CD4-positive, alpha-beta T cell treated with Interleukin-1 beta for 1 hour (primary cell): ENCODE measurements at places on chromosomes 7 and 10.

GRCh38 chr10:1661859-1662437, 75.4 kb downstream of the ADARB2 start:
- DNase-seq = no peak

DNA sequence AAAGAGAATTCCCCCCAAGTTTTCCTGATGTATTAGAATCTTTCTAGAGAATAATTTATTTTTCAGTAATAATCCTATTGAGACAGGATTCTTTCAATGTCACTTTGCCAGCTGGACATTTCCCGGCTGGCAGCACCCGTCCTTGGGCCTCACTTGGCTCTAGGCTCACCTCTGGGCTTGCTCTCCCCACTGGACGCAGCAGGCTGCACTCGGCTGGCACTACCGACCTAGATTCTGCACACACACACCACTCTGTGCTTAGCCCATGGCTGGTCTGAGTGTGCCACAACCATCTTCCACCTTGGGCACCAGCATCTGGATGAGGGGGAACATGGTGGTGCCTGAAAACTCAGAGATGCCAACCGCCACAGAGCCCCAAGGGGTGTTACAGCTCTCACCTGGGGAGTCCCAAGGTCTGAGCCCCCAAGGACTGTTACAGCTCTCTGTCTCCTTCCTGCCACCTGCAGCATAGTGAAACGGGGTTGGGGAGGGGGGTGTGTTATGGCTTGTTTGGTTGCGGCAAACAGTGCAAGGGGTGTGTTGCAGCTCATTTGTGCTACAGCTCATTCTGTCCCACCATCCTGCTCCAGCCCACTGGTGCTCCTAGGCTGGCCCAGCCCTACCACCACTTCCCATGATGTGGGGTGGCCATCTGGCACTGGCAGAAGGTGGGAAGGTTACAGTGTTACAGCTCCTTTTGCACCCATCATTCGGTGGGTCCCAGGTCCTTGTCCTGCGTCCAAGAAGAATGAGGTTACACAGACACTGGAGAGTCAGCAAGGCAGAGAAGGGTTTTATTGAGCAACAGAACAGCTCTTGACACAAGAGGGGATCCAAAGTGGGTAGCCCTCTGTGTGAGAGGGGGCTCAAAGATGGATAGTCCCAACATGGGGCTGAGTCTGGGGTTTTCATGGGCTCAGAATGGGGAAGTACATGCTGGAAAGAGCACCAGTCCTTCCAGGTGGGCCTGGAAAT, 2.1 kb downstream of the GALNTL5 start:
- DNase-seq = no peak

- DNase-seq = no peak
Measured at GRCh38 chr10:7561216-7561893, 105.4 kb downstream of the ITIH5 start.

DNA sequence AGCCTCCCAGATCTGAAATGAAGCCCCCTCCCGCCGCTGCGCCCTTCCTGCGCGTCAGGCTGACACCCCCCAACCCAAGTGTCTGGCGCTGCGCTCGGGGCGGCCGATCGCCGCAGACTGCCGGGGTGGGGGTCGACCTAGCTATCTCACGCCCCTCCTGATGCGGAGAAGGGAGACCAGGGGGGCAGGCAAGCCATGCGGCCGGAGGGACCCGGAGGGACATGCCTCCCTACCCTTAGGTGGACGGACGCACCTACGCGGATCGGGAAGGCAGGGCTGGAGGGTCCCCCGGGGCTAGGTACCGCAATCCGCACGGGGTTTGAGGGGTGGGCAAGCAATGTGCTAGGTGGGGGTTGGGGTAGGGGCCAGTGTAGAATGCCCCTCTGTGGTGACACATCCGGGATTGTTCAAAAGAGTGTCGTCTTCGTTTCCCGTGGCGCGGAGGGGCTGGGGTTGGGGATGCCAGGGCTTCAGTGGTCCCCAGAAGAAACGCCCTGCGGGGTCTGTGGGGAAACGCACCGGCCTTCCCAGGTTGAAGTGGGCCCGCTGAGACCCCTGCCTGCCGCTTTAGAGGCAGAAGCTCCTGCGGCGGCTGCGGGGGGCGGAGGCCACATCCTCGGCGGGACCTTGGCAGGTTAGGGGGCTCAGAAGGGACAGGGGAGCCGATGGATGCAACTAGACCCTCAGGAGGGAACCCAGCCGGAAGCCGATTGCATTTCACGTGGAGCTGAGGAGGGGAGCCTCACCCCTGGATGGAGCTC, 913 bp downstream of the ADCYAP1R1 start:
- no peak for DNase-seq

GRCh38 chr7:136342251-136342650, 365.1 kb upstream of the MTPN start:
- no peak for DNase-seq

GRCh38 chr10:44020322-44021111, 364.4 kb downstream of the CXCL12 start:
- DNase-seq = no peak

DNA sequence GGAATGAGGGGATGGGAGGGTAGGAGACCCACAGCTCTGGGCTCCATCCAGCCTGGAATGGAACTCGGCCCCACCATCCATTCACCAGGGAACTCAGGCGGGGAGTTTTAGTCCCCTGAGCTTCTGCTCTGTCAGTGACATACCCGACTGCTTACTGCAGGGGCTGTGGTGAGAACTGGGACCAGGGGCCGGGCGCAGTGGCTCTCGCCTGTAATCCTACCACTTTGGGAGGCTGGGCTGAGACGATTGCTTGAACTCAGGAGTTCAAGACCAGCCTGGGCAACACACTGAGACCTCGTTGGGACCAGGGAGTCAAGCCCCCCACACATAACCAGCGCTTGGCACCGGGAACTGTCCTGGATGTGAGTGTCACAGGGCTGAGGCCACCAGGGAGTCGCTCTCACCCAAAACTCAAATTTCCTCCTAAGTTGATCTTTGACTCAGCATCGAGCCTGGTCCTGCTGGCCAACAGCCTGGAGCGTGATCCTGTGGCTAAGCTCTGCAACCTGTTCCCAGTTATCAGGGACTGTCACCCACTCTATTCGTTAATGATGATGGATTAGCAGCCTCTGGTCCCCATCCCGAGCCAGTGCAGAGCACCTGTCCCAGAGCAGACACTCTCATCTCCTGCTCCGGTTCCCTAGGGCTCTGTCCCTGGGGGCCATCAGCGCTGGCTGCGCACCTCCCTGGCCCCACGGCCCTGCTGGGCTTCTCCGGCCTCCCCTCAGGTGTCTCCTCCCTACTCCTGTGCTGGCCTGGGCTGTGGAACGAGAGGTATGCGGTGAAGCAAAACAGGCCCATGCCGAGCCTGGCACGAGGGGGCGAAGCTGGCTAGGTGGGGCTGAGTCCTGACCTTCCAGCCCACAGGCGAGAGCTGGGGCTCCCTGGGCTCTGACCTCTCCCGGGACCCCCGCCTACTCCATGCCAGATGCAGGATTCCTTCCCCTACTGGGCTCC, 902 bp upstream of the CLDN15 start:
- no peak for DNase-seq

GRCh38 chr7:132980402-132980801, 101.5 kb downstream of the CHCHD3 start:
- DNase-seq = no peak

GRCh38 chr7:51239691-51240090, 76.9 kb downstream of the COBL start:
- no peak for DNase-seq

DNA sequence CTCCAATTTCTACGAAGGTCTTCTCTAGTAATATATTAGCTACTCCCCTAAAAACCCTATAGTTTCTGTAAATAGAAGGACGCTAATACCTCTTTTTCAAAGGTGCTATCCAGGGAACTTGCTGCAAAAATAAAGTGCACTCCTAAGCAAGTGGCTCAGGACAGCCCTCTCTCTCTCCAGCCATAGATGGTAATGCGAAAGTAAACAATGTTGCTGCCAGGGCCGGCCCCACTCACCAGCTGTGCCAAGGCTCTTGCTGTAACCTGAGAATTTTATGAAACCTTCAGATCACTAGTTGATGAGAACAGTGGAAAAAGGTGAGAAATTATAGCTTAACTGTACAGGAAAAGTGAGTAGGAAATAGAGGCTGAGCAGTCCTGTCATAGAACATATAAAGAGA, 10.9 kb upstream of the TAS2R39 start:
- no peak for DNase-seq

- DNase-seq = no peak
Measured at GRCh38 chr10:23914641-23915040, 294.3 kb upstream of the KIAA1217 start.

GRCh38 chr10:107480781-107481180, 316.3 kb upstream of the SORCS1 start:
- no peak for DNase-seq

DNA sequence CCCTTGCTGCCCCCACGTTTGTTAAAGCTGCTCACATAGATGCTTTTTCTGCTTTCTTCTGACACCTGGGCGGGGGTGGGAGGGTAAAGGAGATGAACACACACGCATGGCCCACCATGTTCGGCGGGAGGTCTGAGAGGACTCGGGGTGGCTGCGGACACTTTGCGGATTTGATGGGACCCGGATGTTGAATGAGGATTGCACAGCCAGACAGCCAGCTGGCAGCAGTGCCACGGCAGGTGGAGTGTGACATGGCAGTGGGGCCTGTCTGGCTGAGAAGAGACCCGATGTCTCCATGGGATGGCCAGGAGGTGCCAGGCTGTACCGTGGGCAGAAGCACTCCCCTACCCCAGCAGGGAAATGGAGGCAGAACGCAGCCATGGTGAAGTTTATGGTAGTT, 31.2 kb downstream of the PPP2R2D start:
- no peak for DNase-seq

DNA sequence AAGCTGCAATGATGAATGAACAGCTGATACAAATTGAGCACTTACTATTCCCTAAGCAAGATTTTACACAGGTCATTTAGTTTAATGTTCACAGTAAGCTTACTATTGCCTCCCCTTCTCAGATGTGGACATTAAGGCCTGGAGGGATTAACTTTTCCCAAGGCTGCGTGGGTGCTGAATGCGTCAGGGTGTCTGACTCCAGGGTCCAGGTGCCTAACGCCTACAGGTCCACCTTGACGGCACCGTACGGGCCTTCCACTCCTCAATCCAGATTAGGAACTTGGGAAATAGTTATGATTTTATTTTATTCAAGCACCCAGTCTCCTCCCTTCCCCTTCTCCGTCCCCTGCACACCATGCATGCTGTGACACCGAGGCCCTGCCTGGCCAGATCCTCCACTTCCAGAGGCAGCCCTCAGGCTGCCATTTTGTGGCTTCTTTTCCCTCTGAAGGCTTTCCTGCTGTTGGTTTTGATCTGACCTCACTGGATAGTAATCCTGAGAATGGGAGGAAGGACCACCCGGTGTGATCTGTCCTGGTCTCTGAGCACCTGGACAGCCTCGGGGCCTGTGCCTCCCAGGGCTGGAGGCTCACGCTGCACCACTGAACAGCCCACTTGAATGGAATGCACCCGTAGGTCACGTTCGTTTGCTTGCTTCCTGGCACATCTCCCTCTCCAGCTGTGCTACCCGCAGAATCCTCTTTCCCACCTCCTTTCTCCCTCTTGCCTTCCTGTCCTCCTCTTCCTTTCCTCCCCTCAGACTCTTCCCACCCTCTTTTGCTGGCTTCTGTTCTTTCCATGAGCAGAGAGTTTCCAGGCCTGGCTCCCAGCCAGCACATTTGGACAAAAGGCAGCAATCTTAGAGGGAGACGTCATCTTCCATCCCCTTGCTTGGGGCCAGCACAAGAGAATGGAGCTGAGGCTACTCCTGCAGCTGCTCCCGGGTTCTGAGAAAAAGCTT, 14.4 kb downstream of the DENND2A start:
- no peak for DNase-seq

DNA sequence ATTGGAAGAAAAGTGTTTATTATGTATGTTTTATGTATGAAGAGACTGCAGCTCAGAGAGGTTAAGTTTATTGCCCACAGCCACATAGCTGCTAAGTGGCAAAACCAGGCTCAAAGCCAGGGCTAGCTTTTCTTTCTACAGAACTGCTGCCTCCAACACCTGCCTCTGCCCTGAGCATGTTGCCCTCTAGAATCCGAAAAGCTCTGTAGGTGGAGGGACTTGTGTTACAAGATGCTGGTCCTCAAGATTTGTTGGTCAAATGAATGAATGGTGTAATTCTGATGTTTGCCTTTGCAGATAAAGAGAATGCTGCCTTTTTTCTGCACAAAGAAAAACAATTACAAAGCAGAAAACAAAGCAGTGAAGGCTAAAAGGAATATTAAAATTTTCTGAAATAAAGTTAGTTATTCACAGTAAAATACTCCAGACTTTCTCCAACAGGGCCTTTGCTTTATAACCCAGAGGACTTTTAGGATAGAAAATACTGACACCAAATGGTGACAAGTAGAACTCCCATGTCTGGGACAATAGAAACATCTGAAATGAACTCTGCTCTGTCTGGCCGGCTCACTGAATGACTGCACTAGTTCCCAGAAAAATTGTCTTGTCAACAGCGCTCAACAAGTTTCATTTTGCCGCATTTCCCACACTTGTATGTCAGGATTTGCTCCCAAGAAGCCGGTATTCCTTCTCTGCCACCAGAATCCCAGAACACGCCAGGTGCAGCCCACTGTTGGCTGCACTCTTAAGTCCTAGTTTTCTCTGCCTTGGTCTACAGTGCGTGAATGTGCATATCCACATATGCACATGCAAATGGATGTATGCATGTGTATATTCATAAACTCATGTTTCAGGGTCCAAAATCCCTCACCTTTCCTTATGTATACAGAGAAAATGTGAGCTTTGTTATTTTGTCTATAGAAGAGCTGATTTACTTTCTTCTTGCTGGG, 11.0 kb upstream of the DNTT start:
- DNase-seq = peak; percentile 12

DNA sequence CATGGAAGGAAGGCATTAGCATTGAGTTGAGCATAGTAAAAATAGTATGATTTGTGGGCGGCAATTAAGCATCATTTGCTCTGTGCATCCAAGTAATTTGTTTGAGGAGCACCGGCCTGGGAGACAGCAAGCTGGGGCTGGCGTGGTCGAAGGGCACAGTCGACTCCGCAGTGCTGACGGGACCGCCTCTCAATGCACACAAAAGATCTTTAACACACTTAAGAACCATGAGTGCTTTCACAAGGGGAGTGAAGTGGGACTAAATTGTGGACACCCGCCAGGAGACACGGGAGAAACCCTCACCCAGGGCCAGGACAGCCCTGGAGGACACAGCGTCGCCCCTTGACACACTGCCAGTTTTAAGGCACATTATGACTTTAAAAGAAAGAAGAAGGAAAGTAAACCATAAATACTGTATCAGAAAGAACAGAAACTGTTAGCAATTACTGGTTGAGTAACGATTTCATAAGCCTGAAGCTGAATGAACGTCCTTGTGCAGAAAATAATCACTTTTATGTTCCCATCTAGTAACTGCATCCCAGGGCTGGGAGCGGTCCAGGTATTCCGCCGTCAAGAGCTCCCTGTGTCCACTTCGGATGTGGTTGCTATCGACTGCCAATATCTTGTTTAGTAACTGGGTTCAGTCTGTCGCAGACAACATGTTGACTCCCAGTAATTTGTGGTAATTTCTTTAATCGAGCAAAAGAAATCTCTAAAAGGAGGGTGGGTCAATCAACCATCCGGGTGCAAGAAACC, 102.1 kb downstream of the EBF3 start:
- DNase-seq = no peak

GRCh38 chr10:130022511-130023299, 58.6 kb upstream of the EBF3 start:
- no peak for DNase-seq

GRCh38 chr7:101557978-101558741, 70.9 kb downstream of the MYL10 start:
- no peak for DNase-seq

GRCh38 chr10:61888744-61889143, 12.8 kb upstream of the ARID5B start:
- no peak for DNase-seq

GRCh38 chr10:45592926-45593325, 79.6 kb downstream of the ZFAND4 start:
- no peak for DNase-seq
